ENCODE measurements at places on chromosomes 12 and 14. TPM values are rescaled to one million over a fixed set of nuclear protein-coding genes. Genes with fewer than 3 reads are reported as not detected.
A peak's percentile ranks its signal among the peaks of the same experiment; 100 is the strongest.

DNA sequence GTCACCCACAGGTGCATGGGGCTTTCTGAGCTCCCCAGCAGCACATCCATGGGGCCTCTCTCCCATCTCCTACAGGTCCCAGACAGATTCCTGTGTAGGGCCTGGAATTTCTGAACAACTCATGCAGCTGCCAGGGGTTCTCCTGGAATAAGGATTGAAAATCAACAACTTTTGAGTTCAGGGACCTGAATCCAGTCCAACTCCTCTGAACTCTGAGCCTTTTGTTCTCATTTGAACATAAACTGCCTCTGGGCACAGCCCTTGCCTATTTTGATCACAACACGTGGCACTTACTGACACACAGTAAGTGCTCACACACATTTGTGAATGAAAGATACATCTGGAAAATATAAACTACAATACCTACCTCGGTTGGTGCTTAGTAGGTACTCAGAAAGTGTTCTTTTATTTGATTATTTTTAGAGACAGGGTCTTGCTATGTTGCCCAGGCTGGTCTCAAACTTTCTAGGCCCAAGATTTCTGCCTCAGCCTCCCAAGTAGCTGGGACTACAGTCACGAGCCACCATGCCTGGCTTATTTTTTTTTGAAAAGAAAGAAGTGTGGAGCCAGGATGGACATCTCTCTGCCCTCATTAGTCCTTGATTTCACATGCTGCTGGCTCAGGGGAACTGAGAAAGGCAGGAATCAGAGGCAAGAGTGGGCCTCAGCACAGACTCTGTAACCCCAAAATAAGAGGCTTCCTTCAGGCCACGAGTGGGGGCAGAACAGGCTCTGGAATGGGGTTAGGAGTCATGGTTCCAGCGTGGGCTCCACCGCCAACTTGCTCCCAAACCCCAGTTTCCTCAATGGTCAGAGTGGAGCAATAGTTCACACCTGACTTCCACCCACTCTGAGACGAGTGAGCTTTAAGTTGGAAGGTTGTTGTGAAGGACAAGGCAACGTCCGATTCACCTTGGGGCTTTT lies 27.0 kb downstream of the SYNE3 start:
- DNase-seq, result no peak

- DNase-seq, result no peak
These were observed 2.7 kb upstream of the LAG3 start for GRCh38 chr12:6769666-6770065.

GRCh38 chr14:91509083-91509877 lies 830 bp downstream of the PPP4R3A start:
- peak; percentile 28 for DNase-seq

GRCh38 chr14:70152704-70153103 lies 36.0 kb downstream of the SLC8A3 start:
- DNase-seq, result no peak

DNA sequence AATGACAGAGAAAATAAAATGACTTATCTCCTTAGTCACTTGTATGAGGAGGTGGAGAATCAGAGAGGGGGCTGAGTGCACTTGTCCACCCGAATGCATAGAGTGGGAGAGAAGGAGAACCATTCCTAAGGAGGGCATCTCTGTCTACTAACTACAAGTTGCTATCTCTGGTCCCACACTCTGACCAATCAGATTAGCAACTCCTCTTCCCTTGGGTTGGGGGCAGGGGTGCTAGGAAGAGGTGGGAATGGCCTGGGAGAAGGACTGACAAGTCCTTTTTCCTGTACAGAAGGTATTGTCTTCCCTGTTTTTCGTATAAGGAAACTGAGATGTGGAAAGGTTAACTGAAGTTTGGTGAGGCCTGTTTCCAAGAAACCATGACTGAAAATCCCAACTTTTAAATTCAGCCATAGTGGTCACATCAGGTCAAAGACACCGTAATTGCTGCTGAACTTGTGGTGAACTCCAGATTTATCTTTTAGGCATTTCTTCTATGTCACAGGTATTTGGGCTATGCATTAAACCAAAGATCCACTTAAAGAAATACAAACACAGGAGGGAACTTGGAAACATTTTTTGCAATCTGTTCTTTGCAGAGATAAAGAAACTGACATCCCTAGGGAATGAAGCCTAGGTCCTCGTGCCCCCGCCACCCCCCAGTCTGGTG lies 207.8 kb downstream of the CRADD start:
- no peak for DNase-seq

DNA sequence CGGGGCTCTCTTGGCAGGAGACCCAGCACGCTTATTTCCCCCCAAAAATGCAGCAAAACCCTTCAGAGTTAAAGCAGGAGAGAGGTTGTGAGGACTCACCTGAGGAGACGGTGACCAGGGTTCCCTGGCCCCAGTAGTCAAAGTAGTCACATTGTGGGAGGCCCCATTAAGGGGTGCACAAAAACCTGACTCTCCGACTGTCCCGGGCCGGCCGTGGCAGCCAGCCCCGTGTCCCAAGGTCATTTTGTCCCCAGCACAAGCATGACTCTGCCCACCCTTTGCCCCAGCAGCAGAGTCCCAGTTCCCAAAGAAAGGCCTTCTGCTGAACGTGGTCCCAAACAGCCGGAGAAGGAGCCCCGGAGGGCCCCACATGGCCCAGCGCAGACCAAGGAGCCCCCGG lies 337.7 kb downstream of the TMEM121 start:
- DNase-seq, result no peak

DNA sequence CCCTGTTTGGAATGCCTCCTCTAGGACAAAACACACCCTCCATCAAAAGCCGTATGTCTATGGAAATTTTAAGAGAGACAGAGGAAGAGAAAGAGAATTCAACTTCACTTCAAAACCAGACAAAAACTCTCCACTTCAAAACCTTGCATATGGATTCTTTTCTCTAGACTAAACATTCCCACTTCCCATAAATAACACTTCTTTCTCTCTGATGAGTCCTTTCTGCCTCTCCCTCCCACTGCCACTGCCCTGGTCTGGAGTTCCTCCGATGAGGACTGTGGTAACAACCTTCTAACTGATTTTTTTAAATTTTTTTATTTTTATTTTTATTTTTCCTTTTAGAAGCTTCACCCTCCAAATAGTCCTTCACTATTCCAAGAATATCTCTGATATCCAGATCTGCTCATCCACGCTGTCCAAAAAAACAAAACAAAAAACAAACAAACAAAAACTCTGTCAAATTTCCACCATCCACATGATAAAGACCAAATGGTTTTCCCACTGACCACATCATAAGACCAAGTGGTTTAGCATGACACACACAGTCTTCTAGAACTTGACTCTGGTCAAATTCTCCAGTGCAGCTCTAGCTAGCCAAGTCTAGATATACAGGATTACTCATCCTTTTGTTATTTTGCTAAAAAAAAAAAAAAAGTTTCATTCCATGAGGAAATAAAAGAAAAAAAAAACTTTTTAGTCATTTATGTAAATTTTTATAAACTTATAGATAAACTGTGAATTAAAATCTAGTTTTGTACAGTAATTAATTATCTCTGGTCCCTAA lies 256.0 kb downstream of the PPFIA2 start:
- no peak for DNase-seq

DNA sequence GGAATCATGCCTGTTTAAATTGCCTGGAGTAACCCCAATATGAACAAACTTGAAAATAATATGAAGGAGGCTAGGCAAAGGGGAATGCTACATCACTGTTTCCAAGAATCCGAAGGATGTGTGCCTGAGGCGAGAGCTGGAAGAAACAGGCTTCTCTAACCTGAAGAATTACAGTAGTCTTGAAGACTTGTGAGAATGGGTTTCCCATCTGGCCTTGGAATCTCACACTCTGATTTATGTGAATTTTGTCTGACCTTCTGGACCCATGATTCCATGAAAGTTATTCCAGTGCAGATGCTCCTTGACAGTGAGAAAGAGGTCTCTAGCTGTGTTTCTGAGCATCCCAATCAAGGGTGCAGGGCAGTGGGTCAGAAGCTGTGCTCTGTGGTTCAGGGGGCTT lies 122.1 kb upstream of the PARP11 start:
- no peak for DNase-seq

GRCh38 chr14:93954900-93955849 lies 21.2 kb downstream of the ASB2 start:
- no peak for DNase-seq

DNA sequence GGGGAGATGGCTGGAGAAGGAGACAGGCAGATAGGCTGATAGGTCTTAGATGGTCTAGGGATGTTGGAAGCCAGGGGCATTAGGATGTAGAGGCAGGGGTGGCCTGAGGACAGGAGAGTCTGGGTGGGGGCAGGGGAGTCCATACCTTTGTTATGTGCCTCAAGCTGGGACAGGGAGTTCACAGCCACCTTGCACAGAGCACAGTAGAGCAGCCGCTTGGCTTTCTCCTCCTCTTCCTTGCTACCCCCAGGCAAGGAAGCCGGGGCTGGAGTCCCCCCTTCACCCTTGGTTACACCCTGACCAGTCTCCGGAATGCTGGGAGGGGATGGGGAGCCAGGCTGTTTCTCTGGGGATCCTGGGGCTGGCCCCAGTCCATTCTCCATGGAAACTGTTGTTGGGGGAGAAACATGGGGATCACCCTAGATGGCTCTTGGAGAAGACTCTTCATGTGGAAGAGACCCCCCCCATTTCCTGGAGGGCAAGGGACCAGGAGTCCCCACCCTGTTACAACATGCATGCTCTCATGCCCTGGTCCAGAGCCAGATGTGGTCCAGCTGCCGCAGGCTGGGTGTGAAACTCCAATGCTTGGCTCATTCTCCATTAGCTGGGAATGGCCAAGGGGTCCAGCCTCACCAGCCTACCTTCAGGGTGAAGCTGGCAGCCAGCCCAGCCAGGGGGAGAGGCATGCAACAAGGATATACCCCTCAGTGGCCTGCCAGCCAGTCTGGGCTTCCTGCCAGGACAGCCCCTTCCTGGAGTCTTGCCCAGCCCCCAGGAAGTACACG lies 7.2 kb upstream of the GPR84 start:
- DNase-seq, result no peak

- DNase-seq, result no peak
These were observed 209.2 kb upstream of the C14orf180 start for GRCh38 chr14:104370256-104370870.

- no peak for DNase-seq
These were observed 3.4 kb upstream of the PPM1A start for GRCh38 chr14:60245380-60246177.

- peak; percentile 80 for DNase-seq
These were observed 31.9 kb upstream of the ZFP36L1 start for GRCh38 chr14:68824517-68825347.

- peak; percentile 41 for DNase-seq
These were observed 46.8 kb downstream of the TMEM117 start for GRCh38 chr12:43882578-43883178.

GRCh38 chr14:92880351-92880750 lies 42.6 kb upstream of the CHGA start:
- no peak for DNase-seq

GRCh38 chr12:66033151-66033550 lies 97.4 kb downstream of the LLPH start:
- DNase-seq, result no peak

DNA sequence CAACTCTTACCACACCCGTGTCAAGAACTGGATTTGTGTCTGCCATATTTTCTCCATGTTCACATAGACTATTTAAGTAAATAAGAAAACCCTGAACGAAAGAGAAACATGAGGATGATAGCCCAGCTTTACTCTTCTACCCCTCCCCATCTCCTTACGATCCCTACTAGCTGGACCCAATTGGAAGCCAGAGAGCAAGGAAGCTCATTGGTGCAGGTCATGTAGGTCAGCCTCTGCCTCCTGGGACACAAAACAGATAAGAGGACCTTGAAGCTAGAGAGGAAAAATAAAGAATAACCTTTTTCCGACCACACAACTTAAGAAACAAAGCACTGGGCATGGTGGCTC lies 124.6 kb upstream of the ATF7IP start:
- no peak for DNase-seq

DNA sequence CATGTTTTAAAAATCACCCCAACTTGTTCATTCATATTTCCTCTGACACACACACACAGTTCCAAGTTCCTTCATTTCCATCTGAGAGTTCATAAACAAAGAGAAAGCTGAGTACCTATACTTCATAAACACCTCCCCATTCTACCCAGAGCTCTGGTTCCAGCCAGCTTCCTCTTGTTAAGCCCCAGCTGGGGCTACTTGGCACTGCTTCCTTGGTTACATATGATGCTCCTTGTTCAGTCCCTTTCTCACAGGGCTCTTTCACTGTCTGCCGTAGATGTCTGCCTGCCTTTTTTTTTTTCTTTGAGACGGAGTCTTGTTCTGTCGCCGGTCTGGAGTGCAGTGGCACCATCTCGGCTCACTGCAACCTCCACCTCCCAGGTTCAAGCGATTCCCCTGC lies 77.5 kb downstream of the COX16 start:
- DNase-seq, result peak; percentile 7

DNA sequence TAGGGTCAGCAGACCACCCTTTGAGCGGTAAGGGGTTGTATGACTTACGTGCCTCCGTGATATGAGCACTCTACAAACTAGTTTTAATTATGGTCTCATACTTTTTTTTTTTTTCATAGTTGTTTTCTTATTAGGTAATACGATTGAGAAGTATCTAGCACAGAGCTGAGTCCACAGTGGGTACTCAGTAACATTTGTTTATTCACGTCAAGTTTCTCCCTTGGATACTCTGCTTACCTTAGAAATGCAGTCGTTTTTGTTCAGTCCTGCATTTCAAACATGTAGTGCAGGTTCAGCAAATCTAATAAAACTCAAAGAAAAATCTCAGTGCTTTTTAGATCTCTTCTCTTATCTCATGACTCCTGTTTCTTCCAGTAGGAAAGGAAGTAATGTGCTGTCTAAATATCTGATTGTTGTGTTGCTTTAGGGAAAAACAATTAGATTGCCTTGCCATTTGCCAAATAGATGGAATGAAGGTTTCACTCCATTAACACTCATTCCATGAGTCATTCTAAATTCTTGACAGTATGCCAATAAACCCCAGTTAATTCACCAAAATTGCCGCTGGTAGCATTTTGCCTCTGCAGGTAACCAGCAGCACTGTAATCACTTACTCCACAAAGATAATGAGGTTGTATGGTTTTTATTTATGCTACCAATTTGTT lies 118.9 kb downstream of the PTCSC3 start:
- peak; percentile 20 for DNase-seq

- DNase-seq, result no peak
These were observed 6.8 kb downstream of the PARP2 start for GRCh38 chr14:20350282-20350681.

GRCh38 chr12:97778111-97778510 lies 315.5 kb downstream of the RMST start:
- DNase-seq, result no peak

- no peak for DNase-seq
These were observed 169.0 kb upstream of the EEA1 start for GRCh38 chr12:93098077-93098476.

The TAS2R20 gene
- 3.2 TPM for polyA plus RNA-seq

The HSP90AA1 gene
- polyA plus RNA-seq, result 768 TPM

The A2ML1 gene
- 0.78 TPM for polyA plus RNA-seq

The MIPOL1 gene
- 12.7 TPM for polyA plus RNA-seq

The AQP2 gene
- 50.4 TPM for polyA plus RNA-seq

The BIN2 gene
- polyA plus RNA-seq, result 3.2 TPM

The CRIP2 gene
- 87.4 TPM for polyA plus RNA-seq

The BCL2L14 gene
- 0.67 TPM for polyA plus RNA-seq

The SYNE2 gene
- 158 TPM for polyA plus RNA-seq

The REM2 gene
- 1.9 TPM for polyA plus RNA-seq

The WIF1 gene
- 1.8 TPM for polyA plus RNA-seq

The ACSM4 gene
- not detected for polyA plus RNA-seq
